ENCODE measurements at places on chromosomes 7 and 10.

- DNase-seq = no peak
Measured at GRCh38 chr7:151389096-151389767, 20.6 kb downstream of the WDR86 start.

- DNase-seq = no peak
Measured at GRCh38 chr7:3607847-3608246, 306.8 kb downstream of the SDK1 start.

DNA sequence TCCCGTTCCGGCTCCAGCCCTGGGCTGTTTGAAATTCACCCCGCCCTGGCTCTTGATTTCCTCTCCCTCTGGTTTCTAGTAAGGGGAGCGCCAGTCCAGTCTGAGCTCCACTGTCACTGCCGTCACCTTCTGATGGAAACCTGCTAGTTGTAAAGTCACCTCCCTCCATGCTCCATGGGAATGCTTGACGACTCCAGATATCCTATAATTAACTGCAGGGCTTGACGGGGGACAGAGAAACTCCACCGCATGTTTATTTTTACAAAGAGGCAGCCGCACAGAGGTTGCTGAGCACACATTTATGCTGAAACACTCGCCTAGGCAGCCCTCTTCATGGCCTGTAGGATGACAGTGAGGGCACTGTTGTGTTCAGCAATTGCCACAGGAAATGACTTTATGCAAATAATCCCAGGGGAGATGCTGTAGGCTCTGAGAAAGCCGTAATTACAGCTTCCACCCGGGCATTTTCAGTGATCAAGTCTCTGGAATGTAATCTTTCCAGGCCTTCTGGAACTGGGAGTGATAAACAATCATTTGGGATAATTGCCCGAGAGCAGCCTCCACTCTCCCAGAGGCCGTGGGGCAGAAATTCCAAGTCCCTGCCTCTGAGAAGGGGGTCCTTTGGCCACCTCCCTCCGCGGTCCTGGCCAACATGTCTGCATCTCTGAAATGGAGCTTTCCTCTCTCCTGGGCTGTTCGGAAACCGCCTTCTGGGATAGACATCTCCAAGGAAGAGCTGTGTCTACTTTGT is 300.5 kb downstream of the KLF6 start:
- no peak for DNase-seq

GRCh38 chr10:54402576-54402975 is 398.5 kb downstream of the PCDH15 start:
- no peak for DNase-seq

DNA sequence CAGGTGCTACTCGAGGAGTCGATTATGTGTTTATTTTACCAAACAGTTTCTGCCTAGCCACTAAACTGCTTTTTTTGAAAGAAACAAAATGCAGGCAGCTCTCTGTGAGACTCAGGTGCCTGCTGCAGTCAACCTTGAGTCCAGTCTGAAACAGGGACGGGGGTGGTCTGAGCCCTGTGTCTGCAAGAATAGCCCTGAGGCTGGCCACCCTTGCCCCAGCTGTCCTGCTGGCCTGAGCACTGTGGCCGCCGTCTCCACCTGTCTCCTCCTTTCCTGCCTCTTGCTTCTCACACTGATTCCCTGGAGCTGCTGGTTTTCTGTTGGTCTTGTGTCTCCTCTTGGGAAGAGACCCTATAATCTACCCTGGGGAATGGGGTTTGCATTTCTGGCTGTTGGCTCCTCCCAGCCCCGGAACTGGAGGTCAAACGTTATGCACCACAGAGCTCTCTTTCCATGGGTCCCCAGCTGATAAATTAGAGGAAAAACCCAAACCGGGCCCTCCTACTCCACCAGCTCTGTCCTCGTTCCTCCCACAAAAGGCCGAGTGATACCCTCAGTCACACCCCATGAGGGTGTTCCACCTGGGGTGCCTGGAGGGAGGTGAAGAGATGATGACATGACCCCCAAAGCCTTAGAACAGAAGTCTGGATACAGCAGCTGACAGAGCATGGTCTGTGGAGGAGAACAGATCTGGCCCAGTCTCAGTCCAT is 15.0 kb upstream of the SLC18A3 start:
- DNase-seq = no peak

DNA sequence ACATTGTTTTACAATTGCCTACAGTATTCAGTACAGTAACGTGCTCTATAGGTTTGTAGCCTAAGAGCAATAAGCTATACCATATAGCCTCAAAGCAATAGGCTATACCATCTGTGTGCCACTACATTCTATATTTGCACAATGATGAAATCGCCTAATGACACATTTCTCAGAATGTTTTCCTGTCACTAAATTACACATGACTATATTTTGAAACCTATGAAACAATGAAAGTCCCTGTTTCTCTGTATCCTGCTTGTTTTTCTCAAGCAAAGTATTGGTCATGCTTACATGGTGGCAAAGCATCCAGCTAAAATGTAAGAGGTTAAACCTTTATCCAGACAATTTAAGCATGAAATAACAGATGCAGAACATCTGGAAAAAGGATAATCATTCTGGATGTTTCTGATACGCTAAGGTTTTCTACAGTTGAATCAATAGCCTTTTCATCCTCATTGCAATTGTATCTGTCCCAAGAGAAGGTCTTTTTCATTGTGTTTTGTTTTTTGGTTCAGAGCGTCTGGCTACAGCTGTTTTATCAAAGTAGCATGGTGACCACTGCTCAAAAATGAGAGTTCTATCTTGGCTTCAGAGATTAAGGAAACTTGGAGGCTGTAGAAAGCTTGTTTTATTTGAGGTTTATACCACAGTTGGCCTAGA is 81.7 kb downstream of the CSTF2T start:
- no peak for DNase-seq

DNA sequence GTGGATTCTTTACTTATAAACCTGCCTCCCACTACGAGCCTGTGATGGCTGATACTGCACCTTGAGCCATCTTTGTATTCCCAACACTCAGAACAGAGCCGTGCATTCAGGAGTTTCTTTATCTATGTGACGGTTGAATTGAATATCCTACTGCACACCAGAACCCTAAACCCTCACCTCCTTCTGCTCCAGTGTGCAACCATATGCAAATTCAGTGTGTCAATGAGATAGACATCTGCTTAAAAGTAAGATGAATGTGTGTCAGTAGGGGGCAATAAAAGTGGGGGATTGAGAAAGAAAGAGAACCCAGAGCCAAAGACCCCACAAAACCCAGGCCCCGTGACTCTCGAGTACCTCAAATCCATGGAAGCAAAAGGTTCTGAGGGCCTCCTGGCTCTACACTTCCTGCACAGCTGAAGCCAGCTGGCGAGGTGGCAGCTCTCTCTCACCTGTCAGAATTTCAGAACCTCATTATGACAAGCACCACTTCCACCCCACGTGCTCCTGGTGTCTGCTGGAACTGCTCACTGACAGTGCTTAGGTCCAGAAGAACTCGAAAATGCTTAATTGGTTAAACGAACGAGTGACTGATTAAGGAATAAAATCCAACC is 143.3 kb upstream of the GPR26 start:
- no peak for DNase-seq

GRCh38 chr10:82020999-82021398 is 146.0 kb downstream of the NRG3 start:
- DNase-seq = no peak

DNA sequence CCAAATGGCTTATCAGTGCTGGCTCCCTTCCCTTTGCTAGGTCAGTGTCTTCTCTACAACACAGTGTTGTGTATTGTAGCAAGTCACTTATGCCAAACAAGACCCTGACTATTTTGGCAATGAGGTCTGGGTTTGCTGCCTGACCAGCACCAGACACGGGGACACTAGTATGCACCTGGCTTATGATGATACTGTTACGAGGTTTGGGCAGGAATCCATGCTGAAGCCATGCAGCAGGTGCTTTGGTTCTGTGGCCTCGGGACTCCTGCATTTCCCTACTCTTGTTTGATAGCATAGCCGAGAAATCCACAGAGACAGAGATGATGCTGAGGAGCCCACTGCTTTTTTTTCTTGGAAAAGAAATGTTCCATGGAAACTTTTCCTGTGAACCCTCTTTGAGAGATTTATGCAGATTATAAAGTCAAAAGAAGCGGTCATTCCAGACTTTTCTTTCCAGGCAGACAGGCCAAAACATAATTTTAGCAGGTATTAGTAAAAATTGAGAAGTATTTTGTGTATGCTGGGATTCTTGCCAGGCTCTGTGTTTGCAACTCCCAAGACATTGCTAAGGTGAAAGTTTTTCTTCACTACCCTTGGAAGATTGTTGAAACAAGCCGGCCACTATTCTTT is 291.1 kb downstream of the BBS9 start:
- no peak for DNase-seq

DNA sequence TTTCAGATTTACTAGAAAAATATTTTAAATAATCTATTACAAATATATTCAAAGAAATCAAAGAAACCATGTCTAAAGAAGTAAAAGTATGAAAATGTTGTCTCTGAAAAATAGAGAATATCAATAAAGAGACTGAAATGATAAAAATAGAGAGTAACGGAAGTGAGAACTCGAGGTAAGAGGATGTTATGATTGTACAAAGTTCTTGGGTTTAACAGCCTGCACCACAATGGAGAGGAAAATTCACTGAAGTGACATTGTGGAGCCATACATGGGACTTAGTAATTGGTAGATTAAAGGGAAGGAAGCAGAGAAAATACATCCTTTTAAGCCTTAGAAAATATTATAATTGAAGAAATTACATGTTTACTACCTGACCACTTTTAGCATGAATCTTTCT is 77.9 kb downstream of the THSD7A start:
- DNase-seq = no peak

DNA sequence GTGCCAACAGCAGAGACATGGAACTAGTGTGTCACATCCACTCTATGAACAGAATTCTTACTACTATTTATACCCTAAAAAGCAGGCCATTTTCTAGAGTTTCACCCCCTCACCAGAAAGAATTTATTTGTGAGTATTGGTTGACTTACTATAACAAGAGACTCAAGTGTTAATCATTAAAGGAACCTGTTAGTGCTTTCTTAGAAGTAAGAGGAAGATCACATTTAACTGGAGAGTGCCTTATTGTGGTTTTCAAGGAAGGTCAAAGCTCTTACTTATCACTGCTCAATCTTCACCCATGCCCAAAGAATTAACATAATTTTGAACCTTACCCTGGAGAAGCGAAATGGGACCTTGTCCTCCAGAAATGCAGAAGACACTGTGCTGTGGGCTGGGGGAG is 169.3 kb upstream of the PRSS1 start:
- no peak for DNase-seq

DNA sequence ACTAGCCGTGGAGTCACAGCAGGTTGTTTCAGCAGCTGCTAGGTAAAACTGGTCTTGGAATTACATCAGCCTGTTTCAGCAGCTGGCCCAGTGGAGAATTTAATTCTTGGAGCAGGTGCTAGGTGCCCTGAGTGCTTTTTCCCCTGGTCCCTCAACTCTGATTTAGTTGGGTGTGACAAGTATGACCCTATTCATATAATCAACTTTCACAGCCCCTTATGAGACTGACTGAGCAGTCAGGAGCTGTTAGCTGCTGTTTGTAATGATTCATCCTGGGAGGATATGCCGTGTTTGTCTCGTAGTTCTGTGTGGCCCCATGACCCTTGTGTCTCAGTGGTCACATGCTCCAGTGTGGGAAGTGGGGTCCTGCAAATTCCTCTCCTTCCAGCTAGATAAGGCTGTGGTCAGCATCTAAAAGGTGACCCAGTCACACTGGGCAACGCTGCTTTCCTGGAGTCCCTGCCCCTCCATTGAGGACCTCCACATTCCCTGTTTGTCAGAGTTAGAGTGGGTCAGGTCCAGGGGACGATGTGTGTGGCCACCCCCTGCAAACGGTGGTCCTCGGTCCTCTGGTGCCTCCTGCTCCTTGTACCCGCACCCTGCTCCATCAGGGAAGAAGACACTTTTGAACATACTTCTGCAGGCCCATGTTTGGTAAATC is 28.3 kb downstream of the TBATA start:
- no peak for DNase-seq

- no peak for DNase-seq
Measured at GRCh38 chr7:84231157-84231556, 36.6 kb upstream of the SEMA3A start.

Data from AG09309 (cell line).